ENCODE measurements at places on chromosomes 3 and 15.

- DNase-seq: no peak
These were observed 1.9 kb upstream of the TRA2B start for GRCh38 chr3:185939721-185940120.

DNA sequence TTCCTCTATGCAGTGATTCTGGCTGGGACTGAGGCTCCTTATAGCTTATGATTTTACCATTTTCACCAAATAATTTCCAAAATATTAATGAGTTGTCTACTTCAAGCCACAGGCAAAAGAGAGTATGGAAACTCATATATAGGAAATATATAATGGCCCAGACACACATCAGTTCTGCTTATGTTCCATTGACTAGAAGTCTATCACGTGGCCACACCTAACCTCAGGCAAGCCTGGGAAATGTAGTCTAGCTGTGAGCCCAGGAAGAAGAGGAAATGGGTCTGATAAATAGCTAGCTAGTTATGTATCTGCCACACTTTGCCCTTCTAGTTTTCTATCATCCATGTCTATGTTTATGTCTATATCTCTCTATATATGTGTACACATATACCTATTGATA lies 195.1 kb downstream of the OTOL1 start:
- DNase-seq: no peak

DNA sequence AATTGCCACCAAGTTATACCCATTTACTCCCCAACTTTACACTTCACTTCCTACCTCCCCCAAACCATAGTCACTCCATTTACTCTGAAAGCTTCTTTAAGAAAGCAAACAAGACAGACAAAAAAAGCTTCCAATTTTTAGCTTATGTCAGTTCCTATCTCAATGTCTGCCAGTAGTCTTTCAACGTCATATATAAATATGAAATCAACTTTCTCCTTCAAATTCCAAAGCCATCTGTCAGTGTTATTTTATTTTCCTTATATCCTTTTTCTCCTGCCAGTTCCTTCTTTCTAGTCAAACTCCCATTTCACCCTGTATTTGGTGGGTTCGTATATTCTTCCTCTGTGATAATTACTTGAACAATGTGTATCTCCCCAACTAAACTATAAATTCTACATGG lies 85.8 kb upstream of the CMC1 start:
- no peak for DNase-seq

- no peak for DNase-seq
These were observed 330.9 kb downstream of the ERC2 start for GRCh38 chr3:56137415-56137814.

DNA sequence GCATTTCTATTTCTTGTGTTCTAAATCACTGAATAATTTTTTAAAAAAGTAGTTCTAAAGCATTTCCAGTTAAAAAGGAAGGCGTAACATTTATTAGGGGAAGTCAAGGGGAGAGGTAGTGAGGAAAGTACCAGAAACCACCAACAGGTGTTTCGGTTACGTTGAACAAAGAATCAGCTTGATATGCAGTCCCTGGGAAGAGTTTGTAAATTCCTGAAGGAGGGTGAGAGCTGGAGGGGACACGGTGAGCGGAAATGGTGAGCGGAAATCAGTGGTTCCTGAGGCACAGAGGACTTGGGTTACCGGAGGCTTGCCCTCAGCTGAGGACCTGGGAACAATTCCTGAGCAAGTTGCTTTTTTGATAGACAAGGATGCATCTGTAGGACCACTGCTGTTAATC lies 17.8 kb downstream of the MAP2K1 start:
- no peak for DNase-seq

DNA sequence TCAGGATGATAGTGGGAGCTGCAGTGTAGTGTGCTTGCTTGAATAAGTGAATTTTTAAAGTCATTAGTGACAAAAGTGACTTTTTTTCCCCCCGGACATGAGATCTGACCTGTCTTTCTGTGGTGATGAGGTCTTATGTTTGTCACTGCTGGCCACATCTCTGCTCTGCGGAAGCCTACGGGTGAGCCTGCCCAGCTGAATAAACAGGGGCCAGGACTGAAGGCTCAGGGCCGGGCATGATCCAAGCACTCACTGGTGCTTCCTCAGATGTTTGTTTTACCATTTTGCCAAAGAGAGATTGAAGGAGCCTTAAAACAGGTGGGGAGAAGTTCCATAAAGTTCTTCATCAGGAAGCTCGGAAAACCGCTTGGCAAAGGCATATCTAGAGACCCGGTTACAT lies 35.0 kb downstream of the RPL39L start:
- no peak for DNase-seq

DNA sequence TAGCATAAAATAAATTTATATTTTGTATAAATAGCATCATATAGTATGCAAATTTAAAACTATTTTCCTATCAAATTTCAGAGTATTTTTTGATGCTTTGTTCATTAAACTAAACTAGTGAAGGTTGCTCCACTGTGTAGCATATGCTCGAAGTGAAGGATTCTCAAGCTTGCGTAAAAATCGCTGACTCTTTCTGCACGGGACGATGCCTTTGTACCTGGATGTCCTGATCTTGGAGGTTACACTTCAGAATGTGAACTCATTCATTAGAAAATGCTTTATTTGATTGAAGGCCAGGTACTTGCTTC lies 305.0 kb downstream of the WDR72 start:
- no peak for DNase-seq

DNA sequence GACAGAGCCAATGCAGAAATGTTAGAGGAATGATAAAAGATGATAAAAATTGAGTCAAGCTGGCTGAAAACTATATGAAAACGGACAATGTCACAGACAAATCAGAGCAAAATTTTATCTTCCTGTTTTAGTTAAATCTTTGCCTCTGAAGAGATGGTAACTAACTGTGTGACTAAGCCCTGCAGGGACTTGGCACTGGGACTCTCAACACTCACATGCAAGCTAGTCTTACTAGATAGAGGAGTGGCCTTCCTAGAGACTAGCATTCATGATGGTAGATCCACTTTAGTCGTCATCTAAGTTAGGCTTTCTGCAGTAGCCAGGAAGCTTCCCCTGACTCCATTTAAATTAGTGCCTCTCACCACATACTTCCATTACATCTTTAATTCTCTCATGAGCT lies 4.1 kb downstream of the CCDC191 start:
- no peak for DNase-seq

GRCh38 chr3:71901645-71902044 lies 116.7 kb upstream of the PROK2 start:
- no peak for DNase-seq

DNA sequence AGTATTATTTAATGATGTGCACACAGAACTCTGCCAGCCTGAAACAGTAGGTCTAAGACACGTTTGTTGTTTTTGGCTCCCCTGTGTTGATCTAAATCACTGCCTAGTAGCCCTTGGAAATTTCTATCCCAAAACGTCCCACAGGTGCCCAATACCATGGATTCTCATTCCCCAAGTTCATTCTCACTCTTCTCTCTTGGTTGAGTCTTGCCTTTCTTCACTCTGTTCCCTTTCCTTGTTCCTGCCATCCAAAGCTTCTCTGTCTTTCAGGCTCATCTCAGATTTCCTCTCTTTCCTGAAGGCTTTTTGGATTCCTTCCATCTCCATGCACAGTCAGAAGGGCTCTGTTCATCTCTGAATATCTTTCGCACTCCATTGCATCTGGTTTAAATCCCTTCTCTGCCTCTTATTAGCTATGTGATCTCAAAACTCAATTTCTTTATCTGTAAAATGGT lies 54.2 kb downstream of the PPARG start:
- DNase-seq: no peak

GRCh38 chr15:48759921-48760320 lies 50.9 kb downstream of the CEP152 start:
- no peak for DNase-seq

DNA sequence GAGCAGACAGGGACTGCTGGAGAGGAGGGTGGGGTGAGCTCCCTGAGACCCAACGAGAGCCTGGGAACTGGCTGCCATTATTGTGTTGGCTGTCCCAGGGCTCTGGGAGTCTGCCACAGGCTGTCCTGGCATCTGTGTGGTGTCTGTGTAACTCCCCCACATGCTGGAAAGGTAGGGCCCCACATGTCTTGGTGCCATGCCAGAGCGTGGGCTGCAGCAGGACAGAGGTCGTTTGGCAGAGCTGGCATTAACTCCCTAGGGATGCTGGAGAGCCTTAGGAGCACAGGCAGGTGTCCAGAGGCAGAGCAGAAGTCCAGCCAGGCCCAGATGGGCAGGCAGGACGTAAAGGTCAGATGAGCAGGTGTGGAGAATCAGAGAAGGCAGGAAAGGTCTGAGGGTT lies 9.7 kb downstream of the TIMP4 start:
- DNase-seq: no peak

GRCh38 chr3:43759297-43759782 lies 68.6 kb downstream of the ABHD5 start:
- DNase-seq: no peak

- no peak for DNase-seq
These were observed 57.9 kb upstream of the RNU6-1 start for GRCh38 chr15:67897646-67898339.

GRCh38 chr3:46036191-46036590 lies 8.9 kb upstream of the XCR1 start:
- no peak for DNase-seq

GRCh38 chr3:8548502-8549275 lies 47.1 kb downstream of the LMCD1 start:
- no peak for DNase-seq

DNA sequence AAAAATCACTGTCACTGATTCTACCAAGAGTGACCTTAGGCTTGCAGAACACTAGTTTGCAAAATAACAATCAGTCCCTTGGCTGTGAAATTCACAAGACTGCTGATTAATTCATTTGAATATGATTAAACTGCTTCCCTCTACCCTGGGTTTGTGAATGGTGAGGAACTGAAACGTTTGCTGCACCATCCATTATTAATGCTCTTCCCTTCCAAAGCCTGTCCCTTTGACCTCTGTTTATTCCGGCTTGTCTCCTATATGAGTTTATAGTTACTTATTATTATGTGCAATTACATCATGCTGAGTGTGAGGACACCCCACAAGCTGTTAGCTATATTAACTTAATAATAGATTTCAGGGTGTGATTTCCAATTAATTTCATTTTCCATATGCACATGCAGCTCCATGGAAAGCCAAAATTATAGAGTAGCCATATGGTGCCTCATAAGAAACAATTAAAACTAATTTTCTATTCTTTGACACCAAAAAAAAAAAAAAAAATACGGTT lies 96.5 kb downstream of the SUCLG2 start:
- DNase-seq: no peak

- no peak for DNase-seq
These were observed 141.7 kb downstream of the NR1D2 start for GRCh38 chr3:24086617-24087404.

- DNase-seq: no peak
These were observed 136.7 kb downstream of the SMAD6 start for GRCh38 chr15:66838671-66839239.

GRCh38 chr15:64542091-64542490 lies 81.7 kb downstream of the ZNF609 start:
- no peak for DNase-seq

- no peak for DNase-seq
These were observed 21.1 kb downstream of the CCDC32 start for GRCh38 chr15:40543631-40544294.

- DNase-seq: no peak
These were observed 54.9 kb downstream of the OCA2 start for GRCh38 chr15:28044121-28044672.

- no peak for DNase-seq
These were observed 93.7 kb downstream of the ZNF280D start for GRCh38 chr15:56639631-56640030.

DNA sequence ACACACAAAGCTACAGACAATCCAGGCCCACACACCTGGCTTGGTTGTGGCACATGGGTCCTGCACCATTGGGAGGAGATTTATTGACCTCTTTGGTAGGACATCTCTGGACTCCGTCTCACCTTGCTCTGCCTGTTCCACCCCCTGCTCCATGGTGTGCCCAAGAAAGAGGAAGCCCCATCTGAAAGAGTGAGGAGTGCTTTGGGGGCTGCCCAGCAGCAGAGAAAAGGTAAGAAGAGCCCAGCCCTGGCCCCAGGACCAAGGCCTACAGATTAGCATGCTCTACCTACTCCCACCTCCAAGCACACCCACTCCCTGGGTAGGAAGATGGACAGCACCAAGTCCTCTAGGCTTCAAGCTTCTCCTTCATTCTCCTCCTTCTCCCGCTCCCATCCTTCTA lies 3.2 kb upstream of the DCAF1 start:
- DNase-seq: no peak

GRCh38 chr15:98889930-98890695 lies 117.5 kb downstream of the PGPEP1L start:
- no peak for DNase-seq

GRCh38 chr3:62632510-62633294 lies 242.5 kb downstream of the CADPS start:
- DNase-seq: no peak

GRCh38 chr3:13031621-13032020 lies 41.6 kb downstream of the IQSEC1 start:
- no peak for DNase-seq

DNA sequence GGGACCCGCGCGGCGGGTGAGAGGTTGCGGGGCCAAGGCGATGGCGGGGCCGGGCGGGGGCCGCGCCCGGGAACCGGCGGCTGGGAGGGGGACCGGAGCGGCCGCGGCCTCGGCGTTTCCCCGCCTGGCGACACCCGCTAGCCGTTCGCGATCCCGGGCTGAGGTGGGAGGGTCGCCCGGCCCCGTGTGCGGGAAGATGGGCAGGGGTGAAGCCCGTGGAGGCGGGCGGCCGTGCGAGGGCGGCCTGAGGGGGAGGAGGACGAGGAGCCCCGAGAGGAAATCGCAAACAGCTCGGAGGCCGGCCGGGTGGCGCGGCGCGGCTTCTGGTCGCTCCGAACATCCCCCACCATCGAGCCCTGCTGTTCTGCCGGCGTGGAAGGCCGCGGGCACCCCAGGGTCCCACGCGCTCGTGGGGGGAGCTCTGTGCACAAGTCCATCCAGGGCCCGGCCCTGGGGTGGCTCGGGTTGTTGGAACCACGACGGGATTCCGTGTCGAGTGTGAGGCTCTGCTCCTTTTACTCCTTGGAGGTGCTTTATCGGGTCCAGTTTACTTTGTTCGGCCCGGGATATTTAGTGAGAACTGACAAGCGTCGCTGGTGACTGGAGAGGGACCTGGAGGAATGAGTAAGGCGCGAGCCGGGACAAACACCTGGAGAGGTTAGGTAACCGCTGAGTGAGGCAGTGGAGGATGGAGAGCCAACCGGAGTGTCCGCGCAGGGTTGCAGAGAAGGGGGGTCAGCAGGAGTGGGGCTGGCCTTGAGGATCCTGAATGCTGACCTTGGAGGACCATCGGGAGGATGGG lies 728 bp downstream of the CRTC3 start:
- peak; percentile 50 for DNase-seq

- no peak for DNase-seq
These were observed 67.4 kb upstream of the UNC13C start for GRCh38 chr15:53910852-53911251.

GRCh38 chr3:126828306-126828705 lies 124.3 kb downstream of the CHCHD6 start:
- no peak for DNase-seq

DNA sequence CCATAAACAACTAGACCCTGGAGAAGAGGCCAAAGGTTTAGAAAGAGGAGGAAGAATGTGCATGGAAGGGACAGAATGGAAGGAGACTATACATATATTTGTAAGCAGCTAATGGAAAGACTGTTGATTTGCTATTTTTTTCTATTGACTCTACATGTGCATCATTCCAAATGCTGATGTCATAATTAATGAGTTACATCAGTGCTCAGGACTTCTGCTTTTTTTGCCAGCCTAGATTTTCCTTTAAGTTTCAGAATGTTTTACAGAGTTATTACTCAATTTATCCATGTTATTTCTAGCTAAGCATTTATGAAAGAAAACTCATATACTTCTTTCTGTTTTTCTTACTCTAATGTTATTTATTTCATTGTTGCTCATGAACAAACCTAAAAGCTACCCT lies 62.6 kb upstream of the VGLL3 start:
- no peak for DNase-seq

- no peak for DNase-seq
These were observed 39.7 kb downstream of the NBEAL2 start for GRCh38 chr3:47019201-47019600.
